Activated naive CD8-positive, alpha-beta T cell treated with anti-CD3 and anti-CD28 coated beads for 36 hours (primary cell): ENCODE measurements at places on chromosomes 5 and 9. TPM values are rescaled to one million over a fixed set of nuclear protein-coding genes. Genes with fewer than 3 reads are reported as not detected.
A peak's percentile ranks its signal among the peaks of the same experiment; 100 is the strongest.

DNA sequence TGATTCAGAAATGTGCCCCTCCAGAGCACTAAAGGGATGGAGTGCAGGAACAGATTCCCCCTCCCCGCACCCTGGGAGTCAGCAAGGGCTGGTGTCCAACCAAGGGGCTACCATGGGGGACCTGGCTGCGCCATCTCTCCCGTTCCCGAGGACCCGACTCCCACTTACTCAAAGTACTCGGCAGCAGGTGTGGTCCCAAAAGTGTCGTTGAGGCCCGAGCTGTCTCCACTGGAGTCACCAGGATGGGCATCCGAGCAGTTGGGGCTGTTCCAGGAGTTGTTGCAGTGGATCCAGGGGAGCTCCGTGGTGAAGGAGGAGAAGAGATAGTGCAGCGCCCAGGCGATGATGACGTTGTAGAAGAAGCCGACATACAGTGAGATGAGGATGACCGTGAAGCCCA, 12.9 kb downstream of the SLC6A3 start:
- no peaks in the 10 kb centered on the region for H3K4me1 ChIP-seq
- H3K36me3 ChIP-seq = peaks cover 2% of the 10 kb centered on the region
- H3K4me3 ChIP-seq = no peak overlapping the region
- DNase-seq = no peak

DNA sequence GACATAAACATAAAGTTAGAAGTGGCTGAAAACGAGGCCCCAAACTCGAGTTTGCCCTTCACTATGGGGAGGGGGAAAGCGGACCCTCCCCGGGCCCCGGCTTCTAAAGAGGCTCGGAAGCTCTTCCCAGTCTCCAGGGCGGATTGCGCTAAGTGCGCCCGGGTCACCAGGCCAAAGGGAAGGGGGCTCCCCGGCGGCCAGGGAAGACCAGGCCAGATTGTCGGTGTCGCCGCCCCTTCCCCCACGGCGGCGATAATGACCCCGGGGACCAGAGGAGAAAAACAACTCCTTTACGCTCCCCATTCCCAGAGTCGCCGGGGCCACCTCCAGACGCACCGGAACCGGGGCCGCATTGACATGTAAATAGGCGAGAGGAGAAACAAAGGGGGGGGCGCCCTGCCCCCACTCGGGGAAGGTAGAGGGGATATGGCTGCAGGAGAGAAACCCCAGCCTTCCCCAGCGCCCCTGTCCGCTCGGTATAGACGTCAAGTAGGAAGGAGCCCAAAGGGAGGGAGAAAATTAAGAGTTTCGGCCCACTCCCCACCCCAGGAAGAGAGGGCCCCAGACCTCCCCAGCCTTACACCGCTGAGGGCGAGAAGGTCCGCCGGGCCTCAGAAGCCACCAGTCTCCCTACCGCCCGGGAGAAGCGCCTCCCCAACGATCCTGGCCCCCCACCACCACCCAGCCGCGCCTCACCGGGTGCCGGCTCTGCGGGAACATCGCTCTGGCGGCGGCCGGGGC, 1.7 kb downstream of the TLE1 start:
- H3K36me3 ChIP-seq = no peaks in the 10 kb centered on the region
- no peak overlapping the region for H3K27ac ChIP-seq
- peaks cover 17% of the 10 kb centered on the region for H3K4me1 ChIP-seq
- H3K4me3 ChIP-seq = peak overlapping the region; percentile 70
- no peak for DNase-seq

TOR2A gene
- 18.1 TPM for total RNA-seq

DNA sequence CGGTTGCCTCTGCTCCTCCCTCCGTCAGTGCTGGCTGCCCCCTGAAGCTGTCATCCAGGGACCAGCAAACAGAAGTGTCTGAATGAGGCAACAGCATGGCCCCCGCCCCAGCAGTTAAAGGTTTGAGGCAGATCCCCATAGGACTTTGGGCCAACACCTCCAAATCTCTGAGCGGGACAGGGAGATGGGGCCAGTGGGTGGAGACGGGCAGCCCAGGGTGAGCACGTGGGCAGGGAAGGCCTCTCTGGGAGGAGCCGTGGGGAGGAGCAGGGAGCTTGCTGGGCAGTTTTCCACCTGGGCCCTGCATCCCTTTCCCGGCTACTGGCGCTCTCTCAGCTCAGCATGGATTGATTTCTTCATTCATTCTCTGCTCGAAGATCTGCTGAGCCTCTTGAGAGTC, 39.1 kb upstream of the NOTCH1 start:
- H3K27ac ChIP-seq = no peak overlapping the region
- no peaks in the 10 kb centered on the region for H3K36me3 ChIP-seq
- H3K4me3 ChIP-seq = no peak overlapping the region
- DNase-seq = no peak

GRCh38 chr9:35732800-35733541, 505 bp downstream of the CREB3 start:
- H3K36me3 ChIP-seq = peaks cover 9% of the 10 kb centered on the region
- peak overlapping the region; percentile 89 for H3K27ac ChIP-seq
- H3K4me3 ChIP-seq = no peak overlapping the region
- peak; percentile 41 for DNase-seq
- H3K4me1 ChIP-seq = peaks cover 16% of the 10 kb centered on the region
- no peaks in the 10 kb centered on the region for H3K27me3 ChIP-seq

DNA sequence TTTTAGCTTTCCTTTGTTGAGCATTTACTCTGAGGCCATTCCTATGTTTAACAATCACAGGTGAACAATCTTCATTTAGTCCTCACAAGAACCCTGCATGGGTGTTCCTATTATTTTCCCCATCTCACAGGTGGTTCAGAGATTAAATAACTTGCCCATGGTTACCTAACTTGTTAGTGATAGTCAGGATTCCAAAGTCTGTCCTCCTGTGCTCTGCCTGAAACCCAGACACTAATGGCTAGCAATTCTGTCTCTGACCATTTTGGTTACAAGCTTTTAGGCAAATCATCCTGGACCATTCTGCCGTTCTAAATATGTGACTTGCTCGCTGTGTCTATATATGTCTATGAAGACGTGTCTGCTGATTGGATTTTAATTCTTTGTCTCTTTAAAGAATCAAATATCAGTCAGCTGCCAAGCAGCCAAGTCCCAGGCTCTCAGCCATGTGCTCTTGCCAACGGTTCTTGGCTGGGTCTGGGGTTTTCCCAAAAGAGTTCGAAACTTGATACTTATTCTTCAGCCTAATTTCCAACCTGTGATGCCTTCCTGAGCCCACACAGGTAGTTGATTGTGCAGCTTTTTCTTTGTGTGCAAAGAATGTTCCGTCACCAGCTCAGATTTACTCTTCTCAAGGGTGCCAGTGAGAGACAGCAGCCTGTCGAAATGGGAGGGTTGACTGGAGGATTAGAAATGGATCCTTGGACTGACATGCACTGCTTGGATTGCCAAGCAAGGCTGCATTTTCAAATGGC, 121.7 kb downstream of the NREP start:
- DNase-seq = no peak
- no peaks in the 10 kb centered on the region for H3K4me1 ChIP-seq
- peaks cover 4% of the 10 kb centered on the region for H3K36me3 ChIP-seq
- no peaks in the 10 kb centered on the region for H3K27me3 ChIP-seq
- H3K4me3 ChIP-seq = no peak overlapping the region

DNA sequence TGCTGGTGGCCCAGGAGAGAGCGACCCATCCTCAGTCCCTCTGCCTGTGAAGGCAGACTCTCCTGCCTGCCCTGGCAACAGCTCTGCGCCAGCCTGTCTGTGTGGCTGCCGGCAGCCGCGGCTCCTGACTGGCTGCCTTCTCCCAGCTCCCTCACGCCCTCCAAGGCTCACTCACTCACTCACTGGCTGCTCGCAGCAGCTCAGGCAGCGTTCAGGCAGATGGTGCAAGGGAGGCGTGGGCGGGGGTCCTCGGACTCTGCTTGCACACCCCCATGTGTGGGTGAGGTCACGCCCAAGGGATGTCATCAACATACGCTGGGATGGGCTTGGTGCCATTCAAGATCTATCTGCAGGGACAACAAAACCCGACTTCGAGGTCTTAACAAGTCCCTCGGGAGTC, 66.7 kb downstream of the DAB2IP start:
- no peak overlapping the region for H3K27ac ChIP-seq
- no peaks in the 10 kb centered on the region for H3K36me3 ChIP-seq
- H3K4me1 ChIP-seq = no peaks in the 10 kb centered on the region
- no peaks in the 10 kb centered on the region for H3K27me3 ChIP-seq

DNA sequence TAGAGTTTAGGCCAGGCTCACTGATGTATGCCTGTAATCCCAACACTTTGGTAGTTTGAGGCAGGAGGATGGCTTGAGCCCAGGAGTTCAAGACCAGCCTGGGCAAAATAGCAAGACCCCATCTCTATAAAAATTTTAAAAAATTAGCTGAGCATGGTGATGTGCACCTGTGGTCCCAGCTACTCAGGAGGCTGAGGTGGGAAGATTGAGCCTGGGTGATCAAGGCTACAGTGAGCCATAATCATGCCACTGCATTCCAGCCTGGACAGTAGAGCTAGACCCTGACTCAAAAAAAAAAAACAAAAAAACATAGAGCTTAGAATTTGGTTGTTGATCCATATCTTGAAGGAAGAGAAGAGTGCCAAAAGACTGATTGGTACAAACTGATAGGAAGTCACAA, 14.7 kb upstream of the CDK7 start:
- H3K36me3 ChIP-seq = peaks cover 14% of the 10 kb centered on the region
- DNase-seq = no peak
- no peak overlapping the region for H3K4me3 ChIP-seq
- peaks cover 15% of the 10 kb centered on the region for H3K4me1 ChIP-seq

- DNase-seq = no peak
- no peak overlapping the region for H3K27ac ChIP-seq
- H3K4me1 ChIP-seq = no peaks in the 10 kb centered on the region
- H3K27me3 ChIP-seq = no peaks in the 10 kb centered on the region
Observed at GRCh38 chr9:13589034-13589737, 309.7 kb upstream of the MPDZ start.

DNA sequence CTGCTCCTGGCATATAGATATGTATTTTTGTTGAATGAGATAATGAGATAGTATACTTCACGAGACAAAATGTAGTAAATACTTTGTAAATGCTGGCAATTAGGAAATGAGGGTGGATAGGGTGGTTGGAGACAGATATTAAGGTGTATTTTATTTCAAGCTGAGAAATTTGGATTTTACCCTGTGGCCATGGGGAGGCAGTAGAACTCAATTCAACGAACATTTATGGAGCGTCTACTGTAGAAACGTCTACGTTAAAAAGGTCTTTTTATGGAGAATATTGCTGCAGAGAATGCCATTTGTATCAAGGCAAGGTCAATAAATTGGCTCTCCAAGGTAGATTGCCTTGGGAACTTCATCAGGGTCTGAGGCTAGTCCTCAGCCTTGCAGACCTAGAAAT, 21.5 kb upstream of the RALGPS1 start:
- no peak overlapping the region for H3K4me3 ChIP-seq
- H3K36me3 ChIP-seq = no peaks in the 10 kb centered on the region
- no peak overlapping the region for H3K27ac ChIP-seq

GRCh38 chr5:114362197-114362976, 517 bp downstream of the KCNN2 start:
- peaks cover 57% of the 10 kb centered on the region for H3K27me3 ChIP-seq
- peaks cover 6% of the 10 kb centered on the region for H3K4me1 ChIP-seq
- no peaks in the 10 kb centered on the region for H3K36me3 ChIP-seq
- peak overlapping the region; percentile 70 for H3K4me3 ChIP-seq
- DNase-seq = peak; percentile 5
